ENCODE measurements at places on chromosomes 11 and 22.

DNA sequence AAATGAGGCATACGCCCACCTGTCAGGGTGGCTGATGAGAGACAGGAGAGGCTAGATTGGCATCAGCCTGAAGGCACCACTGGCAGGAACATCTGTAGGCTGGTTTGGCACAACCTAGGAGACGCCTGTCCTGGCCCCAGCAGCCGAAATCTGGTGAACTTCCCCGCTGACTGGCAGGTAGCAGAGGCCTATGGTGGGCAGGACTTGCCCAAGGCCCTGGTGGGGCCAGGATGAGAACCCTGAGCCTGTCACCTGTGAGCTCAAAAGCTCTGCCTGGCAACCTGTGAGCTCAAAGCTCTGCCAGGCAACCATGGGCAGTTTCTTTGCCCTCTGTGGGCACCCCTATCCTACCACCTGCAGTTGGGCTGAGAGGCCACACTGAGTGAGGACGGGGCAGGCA lies 2.5 kb downstream of the DERL3 start:
- DNase-seq: no peak

DNA sequence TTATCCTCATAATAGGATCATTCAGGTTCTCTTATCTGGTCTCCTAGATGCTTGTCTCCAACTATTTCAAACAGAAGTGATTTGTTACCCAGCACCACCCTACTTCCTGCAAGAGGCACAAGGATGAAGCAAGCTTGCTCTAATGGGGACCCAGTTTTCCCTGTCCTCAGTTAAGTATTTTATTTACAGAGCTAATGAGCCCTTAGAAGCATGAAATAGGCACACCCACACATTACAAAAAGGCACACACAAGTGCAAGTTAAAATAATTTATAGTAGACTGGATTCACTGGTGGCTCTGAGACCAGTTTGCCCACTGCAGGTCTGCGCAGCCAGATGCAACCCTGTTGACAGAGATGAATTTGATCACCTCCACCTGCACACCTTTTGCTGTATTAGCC lies 167.5 kb downstream of the KIRREL3 start:
- DNase-seq: no peak

- no peak for DNase-seq
Observed at GRCh38 chr11:45850446-45850845, 3.2 kb downstream of the CRY2 start.

DNA sequence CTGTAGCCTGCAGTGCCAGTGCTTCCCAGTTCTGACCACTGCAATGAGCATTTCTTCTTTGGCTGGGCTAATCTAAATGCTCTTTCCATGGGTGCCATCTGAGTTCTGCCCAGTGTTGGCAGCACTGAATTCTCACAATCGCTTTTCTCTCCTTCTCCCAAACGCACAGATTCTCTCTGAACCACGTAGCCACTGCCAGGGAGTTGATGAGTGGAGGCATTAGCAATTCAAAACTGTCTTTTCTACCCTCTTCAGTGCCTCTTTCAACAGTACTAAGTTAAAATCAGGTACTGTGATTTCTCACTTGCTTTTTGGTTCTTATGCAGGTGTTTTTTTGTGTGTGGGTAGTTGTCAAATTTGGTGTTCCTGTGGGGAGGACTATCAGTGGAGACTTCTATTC lies 745.0 kb upstream of the ANO5 start:
- no peak for DNase-seq

DNA sequence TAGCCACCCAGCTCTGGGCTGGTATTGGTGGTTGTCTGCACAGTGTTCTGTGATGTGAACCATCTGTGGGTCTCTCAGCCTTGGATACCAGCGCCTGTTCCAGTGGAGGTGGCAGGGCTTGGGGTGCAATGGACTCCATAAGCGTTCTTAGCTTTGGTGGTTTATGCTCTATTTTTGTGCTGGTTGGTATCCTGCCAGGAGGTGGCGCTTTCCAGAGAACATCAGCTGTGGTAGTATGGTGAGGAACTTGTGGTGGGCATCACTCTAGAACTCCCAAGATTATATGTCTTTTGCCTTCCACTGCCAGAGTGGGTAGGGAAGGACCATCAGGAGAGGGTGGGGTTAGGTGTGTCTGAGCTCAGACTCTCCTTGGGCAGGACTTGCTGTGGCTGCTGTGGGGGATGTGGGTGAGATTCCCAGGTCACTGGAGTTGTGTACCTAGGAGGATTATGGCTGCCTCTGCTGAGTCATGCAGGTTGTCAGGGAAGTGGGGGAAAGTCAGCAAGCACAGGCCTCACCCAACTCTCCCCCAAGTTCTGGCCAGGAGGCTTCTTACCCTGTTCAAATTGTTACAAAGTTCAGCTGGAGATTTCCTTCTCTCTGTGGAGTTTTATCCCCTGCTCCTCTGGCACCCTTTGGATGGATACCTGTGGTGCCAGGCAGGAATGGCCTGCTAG lies 47.2 kb downstream of the MRGPRX2 start:
- DNase-seq: no peak

- no peak for DNase-seq
Observed at GRCh38 chr11:60633645-60634044, 65.8 kb upstream of the MS4A8 start.

DNA sequence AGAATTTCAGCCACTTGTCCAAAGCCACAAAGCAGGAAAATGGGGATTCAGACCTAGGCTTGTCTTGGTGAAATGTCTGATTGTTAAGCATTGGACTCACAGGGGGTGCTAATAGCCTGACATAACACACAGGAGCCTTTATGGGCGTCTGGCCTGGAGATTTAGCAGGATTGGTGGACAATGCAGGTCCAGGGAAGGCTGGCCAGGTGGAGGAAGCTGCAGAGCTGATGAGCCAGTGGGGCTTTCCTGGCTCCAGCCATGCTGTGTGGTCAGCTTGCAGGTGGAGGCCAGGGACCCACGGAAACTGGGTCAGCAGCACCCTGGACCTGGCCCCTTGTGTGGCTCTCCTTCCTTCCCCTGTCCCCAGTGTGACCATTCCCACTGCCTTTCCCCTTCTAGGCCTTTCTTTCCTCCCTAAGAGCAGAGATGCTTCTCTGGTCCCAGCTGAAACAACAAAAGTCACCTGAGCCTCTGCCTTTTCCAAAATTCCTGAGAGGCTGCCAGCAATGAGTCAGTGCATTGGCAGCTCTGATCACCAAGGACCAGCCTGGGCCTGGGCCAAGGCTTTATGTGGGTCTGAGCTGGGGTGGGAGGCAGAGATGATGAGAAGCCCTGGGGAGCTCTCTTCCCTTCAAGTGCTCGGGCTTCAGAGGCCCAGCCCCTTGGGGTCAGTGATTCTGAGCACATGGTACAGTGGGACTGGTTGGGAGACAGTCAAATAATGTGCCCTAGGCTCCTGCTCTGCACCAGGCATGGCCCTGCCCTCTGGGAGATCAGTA lies 85.2 kb downstream of the CCDC81 start:
- DNase-seq: no peak

DNA sequence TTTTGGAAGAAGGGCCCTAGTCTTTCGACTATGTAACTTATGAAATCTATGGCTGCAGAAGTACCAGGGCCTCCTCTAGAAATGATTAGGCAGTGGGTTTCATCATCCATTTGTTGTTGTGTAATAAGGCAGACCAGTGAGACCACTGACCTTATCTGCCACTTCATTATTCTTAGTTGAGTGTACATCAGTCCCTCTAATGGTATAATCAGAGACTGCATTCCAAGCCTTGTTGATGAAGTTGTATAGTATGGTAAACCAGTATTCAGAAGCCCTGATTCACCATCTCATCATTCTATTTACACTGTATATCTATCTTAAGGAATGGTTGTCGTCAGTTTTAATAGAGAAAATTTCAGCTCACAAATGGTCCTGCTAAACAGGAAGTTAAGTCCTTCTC lies 32.2 kb upstream of the GRIA4 start:
- DNase-seq: no peak

Measured in stimulated activated CD8-positive, alpha-beta memory T cell treated with anti-CD3 and anti-CD28 coated beads, Interleukin-7, amount 100 ng/mL, for 1 hour (primary cell).